Activated naive CD4-positive, alpha-beta T cell treated with anti-CD3 and anti-CD28 coated beads, Interleukin-2, amount 50 U/mL, for 72 hours (primary cell): ENCODE measurements at places on chromosomes 3 and 15.

- no peak for DNase-seq
Measured at GRCh38 chr15:76678766-76679165, 226.4 kb downstream of the SCAPER start.

DNA sequence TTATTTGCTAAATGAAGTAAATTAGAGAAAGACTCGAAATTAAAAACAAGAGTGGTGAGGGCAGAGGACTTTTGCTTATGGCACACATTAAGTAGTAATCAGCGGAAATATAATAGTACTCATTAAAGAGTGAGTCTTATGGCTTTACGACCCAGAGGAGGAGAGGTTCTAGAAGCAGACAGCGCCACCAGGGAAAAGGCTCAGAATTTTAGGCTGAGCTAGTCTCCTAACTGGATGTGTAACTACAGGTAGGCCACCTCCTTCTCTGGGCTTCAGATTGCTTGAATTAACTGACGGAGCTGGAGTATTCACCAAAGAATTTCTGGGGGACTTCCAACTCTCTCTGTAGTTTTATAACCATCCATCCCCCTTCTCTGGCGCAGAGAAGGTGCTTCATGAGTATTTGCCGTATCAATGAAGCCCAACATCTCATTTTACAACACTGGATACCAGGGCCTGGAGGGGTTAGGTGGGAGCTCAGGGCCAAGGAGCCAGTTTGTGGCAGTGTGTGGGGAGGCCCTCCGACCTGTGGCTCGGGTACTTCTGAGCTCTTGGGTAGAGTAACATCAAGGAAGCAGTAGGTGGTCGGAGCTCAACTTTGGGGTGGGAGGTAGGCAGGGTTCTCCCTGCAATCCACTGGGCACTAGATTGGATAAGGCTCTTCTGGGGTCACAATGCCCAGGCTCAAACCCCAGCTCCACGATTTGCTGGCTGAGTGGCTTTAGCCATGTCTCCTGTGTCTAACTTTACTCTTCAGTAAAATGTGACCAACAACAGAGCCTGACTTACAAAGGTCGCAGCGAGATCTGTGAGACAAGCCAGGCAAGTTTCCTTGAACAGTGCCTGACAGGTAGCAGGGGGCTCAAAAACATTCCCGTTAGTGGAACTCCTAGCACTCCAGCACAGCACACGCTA lies 1.1 kb downstream of the CHCHD4 start:
- no peak for DNase-seq

DNA sequence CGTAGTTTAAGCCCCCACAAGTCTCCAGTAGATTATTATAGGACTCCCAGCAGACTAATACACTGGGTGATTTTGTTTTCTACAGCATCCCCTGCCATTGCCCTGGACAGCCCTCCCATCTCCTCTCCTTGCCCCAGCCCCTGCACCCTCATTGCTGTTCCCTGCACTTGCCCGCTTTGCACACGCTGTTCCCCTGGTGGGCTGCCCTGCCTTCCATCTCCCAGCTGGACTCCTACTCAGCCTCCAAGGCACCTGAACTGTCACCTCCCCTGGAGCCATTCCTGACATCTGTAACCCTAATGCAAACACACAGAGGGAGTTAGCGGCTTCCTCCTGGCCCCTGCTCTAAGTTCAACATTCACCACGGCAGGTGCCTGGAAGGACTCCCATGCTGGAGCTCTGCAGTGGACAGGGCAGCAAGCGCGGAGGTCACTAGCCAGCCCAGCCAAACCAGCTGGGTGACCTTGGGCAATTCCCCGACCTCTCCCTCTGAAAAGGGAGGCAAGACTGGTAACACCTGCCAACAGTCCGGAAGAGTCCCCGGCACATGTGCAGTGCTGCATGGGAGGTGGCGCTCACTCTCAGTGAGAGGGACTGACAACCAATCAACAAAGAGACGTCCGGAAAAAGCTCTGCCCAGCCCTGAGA lies 38.8 kb upstream of the IQSEC1 start:
- no peak for DNase-seq

- DNase-seq = no peak
Measured at GRCh38 chr15:90432253-90432652, 44.2 kb downstream of the IQGAP1 start.

DNA sequence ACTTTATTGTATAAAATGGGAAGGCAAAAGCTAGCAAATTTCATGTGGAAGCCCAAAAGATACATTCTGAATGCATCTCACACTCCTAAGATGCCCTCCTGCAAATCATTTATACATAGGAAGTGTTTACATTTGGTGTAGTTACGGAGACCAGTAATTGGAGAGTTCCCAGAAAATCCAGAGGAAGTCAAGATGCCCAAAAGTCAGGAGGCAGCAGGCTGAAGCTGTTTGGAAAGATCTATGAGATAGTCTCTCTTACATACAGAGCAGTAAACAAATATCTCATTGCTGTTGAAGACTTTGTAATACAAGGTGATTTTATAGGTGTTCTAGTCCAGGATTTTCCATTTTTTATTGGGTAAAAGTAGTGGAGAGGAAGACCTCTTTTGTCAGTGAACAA lies 8.8 kb downstream of the KLHL24 start:
- no peak for DNase-seq
